ENCODE measurements at places on chromosomes 2 and 18.

GRCh38 chr18:77056344-77057005 lies 76.1 kb downstream of the MBP start:
- no peak for DNase-seq

DNA sequence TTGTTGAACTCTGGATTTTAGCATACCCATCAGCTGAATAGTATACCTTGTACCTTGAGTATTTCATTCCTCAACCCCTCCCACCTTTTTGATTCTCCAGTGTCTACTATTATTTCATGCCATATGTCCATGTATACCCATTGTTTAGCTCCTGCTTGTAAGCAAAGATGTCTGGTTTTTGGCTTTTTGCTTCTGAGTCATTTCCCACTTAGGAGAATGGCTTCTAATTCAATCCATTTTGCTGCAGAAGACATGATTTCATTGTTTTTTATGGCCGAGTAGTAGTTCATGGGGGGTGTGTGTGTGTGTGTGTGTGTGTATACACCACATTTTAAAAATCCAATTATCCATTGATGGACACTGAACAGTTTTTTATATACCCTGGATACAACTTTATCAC lies 24.3 kb upstream of the MOCOS start:
- DNase-seq = no peak

GRCh38 chr2:59538398-59538911 lies 1015.0 kb downstream of the BCL11A start:
- DNase-seq = no peak

GRCh38 chr2:173272849-173273248 lies 81.8 kb upstream of the CDCA7 start:
- DNase-seq = no peak

DNA sequence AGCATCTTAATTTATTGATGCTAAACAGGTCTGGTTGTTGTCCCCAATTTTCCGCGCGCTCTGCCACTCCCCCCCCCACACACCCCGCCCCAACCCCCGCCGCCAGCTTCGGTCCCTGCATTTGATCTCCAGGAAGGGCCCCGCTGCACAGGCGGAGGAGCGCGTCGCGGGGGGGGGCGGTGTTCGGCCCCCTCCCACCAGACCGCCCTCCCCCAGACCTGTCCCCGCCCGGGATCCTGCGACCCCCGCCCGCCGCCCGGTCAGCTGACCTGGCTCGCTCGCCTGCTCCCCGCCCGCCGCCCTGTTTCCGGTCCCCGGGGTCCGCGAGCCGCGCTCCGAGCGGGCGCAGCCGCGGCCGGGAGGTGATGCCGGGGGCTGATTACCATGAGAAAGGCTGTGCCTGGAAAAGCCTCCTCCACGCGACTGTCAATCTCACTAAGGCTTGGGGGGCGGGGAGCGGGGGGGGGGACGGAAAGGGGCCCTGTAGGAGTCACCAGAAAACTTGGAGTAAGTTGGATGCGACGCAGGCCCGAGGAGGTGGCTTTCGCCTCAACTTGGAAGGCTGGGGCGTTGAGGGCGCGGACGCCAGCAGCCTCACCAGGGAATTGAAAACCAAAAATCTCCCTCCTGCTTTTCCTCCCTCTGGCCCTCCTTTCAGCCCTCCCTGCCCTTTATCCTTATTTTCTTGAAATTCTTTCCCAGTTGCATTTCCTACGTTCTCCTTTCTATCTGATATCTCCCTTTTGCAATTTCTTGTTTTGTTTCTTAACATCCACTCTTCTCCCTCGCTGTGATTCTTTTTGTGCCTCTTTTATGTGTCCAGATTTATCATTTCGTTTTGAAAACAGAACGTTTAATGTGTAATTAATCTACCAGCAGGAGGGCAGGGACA lies 4.4 kb upstream of the ZEB2 start:
- DNase-seq = no peak

- DNase-seq = no peak
Observed at GRCh38 chr2:162449471-162449870, 105.5 kb downstream of the GCA start.

DNA sequence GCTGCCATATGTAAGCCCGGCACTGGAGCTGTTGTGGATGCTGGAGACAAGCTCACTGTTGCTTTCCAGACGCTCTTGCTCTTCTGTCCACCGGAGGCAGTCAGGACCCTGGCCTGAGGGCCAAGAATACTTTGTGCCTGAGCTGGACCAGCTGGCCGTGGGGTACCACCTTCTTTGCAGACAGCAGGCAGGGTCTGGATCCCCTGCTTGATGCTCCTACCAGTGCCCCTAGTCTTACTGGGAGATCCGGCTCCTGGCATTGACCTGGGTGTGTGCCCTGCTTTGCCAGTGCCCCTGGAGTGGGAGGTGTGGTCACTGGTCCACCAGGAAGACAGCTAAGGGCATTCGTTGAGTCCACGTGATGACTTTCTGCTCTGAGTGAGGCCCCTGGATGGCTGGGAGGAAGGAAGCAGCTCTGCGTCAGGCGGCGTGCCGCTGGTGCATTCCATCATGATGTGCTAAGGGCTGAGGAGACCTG lies 59.3 kb downstream of the LRRFIP1 start:
- no peak for DNase-seq

- no peak for DNase-seq
Observed at GRCh38 chr2:61658841-61659780, 121.0 kb upstream of the XPO1 start.

DNA sequence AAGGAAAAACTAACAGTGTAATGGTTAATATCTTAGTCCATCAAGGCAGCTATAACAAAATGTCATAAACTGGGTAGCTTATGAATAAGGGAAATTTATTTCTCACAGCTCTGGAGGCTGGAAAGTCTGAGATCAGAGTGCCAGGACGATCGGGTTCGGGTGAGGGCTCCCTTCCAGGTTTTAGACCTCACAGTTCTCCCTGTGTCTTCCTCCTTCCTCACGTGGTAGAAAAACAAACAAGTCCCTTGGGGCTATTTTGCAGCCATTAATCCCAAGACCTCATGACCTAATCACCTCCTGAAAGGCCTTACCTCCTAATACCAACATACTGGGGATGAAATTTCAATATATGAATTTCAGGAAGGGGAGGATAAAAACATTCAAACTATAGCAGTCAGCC lies 455.9 kb downstream of the CNTNAP5 start:
- DNase-seq = no peak

DNA sequence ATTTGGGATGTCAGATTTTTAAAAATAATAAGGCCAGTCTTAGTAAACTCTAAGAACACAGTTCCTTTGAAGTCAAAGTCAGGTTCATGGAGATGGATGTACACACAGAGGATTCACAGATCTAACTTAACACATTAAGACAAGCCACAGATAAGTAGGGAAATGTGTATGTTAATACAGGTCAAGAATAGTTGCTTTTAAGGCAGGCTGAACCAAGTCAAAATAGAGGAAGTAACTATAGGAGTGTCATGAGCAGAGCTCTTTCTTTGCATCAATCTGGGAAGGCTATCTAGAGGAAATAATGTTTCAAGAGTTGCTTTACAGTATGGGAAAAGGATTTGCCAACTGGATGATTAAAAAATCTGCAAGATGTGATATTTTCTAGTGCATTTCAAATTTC lies 128.0 kb upstream of the FBXO11 start:
- no peak for DNase-seq

DNA sequence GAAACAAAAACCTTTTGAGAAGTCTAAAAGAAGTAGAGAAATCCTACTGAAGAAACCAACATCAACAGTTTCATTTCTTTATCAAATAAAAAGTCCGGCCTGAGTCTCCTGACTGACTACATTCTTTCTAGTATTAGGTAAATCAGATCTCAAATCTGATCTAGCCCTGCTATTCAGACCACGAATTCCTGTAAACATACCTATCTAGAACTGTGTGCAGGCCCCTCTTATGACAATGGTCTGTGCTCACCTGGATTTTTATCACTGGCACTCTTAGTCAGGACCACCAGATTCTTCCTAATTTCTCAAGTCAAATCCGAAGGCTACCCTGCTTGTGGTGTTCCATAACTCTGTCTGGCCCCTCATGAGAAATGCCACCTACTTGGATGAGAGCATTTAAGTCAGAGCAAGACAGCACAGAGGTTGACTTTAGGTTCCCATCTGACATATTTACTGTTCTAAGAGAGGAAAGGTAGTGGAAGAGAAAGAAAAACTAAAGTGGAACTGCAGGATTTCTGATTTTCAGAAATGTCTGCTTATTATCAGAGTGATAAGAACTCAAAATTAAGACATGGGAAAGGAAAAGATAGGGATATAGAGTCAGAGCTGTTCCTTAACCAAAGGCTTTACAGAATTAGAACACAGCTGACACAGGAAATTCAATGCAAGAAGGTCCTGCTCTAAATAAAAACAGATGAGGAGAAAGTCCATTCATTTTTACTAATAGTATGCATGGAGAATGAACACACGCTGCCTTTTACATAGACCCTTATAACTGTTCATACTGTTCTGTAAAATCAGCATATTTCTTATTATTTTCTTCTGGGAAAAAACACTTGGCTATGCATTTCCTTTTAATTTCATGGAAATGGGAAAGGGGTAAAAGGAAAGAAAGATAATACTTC lies 56.5 kb downstream of the SLC8A1 start:
- no peak for DNase-seq

DNA sequence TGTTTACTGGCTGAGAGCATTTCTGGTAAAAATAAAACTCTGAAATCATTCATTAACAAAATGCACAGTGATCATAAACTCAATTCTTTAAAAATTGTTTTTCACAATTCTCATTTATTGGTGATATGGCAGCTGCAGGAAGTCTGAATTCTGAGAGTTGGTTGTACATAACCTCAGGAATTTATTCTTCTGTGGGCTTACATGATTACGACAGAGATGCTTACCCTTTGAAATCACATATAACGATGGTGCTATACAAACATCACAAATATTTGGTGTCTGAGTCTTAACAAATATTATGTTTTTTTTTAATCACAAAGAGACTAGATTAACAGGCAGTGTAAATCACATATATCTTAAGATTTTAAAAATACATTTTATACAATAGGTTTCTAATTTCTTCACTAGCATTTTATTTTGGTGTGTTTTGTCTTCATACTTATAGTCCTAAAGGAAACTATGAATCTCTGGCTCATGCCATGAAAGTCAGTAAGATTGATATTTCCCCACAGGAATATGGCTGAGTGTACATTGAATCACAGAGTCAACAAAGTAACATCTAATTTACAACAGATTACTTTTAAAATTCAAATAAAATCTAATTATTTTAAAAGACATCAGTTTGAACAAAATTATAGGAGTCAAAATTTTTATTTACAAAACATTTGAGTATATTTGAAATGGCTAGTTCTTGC lies 318.8 kb upstream of the THUMPD2 start:
- DNase-seq = no peak

GRCh38 chr2:41647468-41648050 lies 400.3 kb upstream of the PKDCC start:
- DNase-seq = no peak

GRCh38 chr2:25165992-25166875 lies 2.1 kb downstream of the POMC start:
- DNase-seq = no peak

DNA sequence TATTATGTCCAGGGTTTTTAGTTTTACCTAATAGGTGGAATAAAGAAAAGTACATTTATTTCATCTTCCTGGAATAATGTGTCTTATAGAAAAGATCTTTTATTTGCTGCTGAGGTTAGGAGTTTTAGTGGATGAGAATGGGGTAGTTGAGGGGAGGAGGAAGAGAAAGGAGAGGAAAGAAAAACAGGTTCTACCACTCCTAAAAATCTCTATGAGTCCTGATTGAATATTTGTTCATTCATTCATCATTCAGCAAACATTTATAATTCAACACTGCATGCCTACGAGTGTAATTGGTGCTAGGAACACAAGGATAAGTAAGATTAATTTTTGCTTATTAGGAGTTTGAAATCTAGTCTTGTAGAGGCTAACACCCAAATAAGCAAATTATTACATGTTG lies 45.2 kb upstream of the SLC4A10 start:
- DNase-seq = no peak

GRCh38 chr2:43077876-43078275 lies 148.5 kb downstream of the ZFP36L2 start:
- no peak for DNase-seq

GRCh38 chr2:172996387-172996961 lies 79.2 kb upstream of the MAP3K20 start:
- no peak for DNase-seq

DNA sequence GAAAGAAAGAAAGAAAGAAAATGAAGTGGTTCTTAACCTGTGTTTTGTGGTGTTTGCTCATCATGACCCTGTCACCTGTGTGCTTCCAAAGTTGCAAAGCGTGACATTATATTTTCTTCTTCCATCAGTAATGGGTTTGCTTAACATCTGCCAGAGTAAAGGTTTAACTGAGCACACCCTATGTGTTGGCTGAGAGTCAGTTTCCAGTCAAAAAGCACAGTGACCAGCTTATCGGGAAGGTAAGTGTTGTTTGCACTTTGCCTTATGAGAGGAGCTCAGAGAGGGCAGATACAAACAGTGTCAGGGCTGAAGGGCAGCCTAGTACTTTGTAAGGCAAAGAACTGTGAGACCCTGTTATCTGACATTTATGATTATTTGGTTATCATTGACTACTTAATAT lies 406.2 kb upstream of the CWC22 start:
- DNase-seq = no peak

DNA sequence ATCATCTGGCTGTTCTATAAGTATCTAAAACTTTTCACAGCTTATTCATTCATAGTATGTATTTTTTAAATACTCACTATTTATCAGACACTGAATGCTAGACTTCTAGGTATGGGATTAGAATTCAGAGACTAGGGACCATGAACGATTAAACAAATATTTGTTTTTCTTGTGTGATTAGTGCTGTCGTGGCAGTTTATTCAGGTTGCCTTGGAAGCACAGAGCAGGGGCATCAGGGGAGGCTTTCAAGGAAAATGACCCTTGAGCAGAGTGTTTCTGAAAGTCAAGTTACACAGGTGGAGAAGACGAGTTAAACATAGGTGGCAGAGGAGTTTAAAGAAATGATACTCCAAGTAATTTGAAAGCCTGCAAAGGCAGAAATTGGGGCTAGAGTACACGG lies 5.7 kb downstream of the SPOPL start:
- no peak for DNase-seq

GRCh38 chr2:215773728-215774127 lies 239.6 kb downstream of the MREG start:
- DNase-seq = no peak

GRCh38 chr18:59268721-59269562 lies 4.3 kb downstream of the RAX start:
- no peak for DNase-seq

DNA sequence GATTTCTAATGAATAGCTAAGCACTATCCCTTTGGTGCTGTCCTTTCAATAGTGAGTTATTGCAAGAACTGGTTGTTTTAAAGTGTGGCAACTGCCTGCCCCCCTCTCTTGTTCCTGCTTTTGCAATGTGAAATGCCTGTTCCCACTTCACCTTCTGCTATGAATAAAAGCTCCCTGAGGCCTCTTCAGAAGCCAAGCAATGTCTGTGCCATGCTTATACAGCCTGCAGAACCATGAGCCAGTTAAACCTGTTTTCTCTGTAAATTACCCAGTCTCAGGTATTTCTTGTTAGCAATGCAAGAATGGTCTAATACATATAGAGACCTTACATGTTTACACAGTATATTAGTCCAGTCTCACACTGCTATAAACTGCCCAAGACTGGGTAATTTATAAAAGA lies 15.0 kb upstream of the METTL21A start:
- no peak for DNase-seq
